Omental fat pad (tissue), 4 donors: ENCODE measurements at places on chromosomes 12 and 14.
A peak's percentile ranks its signal among the peaks of the same experiment; 100 is the strongest.

- DNase-seq: no peak
Observed at GRCh38 chr12:17076028-17076744, 470.2 kb upstream of the LMO3 start.

DNA sequence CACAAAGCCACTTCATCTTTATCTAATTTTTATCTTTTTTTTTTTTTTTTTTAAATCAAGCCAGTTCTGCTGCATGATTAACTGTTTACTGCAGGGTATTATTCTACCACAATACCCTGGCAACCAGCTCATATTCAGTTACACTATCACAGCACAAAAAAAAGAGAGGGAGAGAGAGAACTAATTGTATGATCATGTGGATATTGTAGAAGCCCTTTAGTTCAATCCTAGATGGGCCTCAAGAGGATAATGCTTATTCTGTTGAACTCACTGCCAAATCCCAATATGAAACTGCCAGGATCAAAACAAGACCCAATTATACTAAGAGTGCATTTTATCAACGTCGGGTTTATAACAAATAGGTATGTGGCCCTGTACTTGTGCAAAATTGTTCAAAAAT, 51.5 kb downstream of the MED13L start:
- DNase-seq: no peak

- DNase-seq: no peak
Observed at GRCh38 chr12:132634411-132634990, 15.9 kb downstream of the P2RX2 start.

DNA sequence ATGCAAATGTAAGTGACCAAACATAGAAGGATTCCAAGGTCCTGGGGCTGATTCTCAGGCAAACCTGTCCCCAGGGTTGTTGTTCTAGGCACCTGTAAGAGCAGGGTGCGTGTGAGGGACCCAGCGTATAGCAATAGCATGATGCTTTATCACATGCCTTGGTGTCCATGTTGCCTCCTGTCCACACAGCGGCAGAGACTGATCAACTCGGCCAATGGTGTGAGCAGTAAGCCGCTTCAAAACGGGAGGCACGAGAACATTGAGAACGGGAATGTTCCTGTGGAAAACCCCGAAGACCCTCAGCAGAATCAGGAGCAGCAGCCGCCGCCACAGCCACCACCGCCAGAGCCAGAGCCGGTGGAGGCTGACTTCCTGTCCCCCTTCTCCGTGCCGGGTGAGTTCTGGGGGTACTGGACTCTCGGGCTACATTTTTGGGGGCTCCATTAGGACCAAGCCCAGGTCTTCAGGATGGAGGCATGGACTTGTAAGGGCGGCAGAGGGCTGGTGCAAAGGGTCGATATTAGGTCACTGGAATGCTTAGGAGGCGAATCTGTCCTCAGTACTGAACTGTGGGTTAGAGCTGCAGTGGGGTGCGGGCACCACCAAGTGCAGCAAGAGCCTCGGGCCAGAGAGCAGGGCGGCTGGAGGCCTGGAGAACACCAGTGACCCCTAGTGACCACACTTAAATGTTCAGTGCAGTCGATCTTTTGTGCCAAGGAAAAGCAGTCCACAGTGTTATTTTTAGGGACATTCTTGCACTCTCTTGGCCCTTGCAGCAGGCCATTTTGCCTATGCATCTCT, 57.2 kb upstream of the RIN3 start:
- DNase-seq: no peak

DNA sequence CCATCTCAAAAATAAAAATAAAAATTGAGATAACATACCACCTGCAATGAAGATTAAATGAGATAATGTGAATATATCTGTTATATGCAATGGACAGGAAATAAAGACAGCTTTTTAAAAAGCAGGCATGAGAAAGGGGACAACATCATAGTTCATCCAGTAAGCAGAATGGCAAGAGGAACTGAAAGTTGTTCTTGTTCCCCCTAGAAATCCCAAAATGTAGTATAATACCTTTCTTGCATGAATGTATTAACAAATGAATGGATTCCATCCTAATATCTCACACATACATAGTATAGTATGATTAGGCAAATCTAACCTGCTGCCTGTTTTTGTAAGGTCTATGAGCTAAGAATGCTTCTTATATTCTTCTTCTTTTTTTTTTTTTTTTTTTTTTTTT, 31.4 kb downstream of the FGD6 start:
- DNase-seq: no peak

DNA sequence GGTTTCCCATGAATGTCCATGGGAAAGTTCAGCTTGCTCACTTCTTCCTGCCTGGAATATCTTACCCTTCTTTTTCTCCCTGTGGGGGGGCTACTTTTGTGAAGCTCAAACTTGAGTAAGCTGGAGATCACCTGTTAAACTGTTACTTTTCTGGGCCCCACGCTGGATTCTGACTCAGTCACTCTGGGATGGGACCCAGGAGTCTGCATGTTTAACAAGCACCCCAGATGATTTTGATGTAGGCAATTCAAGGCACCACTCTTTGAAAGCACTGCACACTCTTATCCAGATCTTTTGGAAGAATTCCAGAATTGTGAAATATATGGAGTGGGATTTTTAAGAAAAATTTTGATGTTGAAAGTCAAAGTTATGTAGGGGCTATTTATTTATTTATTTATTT, 46.3 kb upstream of the IGF1 start:
- no peak for DNase-seq

- no peak for DNase-seq
Observed at GRCh38 chr12:124229520-124229919, 65.4 kb upstream of the RFLNA start.

GRCh38 chr12:123726244-123726643, 14.1 kb downstream of the ATP6V0A2 start:
- DNase-seq: no peak

- peak; percentile 46 for DNase-seq
Observed at GRCh38 chr14:75982266-75983018, 647 bp upstream of the TGFB3 start.

- peak; percentile 80 for DNase-seq
Observed at GRCh38 chr14:33792720-33793368, 158.0 kb downstream of the EGLN3 start.

- no peak for DNase-seq
Observed at GRCh38 chr12:52901715-52902541, 2.9 kb downstream of the KRT8 start.

DNA sequence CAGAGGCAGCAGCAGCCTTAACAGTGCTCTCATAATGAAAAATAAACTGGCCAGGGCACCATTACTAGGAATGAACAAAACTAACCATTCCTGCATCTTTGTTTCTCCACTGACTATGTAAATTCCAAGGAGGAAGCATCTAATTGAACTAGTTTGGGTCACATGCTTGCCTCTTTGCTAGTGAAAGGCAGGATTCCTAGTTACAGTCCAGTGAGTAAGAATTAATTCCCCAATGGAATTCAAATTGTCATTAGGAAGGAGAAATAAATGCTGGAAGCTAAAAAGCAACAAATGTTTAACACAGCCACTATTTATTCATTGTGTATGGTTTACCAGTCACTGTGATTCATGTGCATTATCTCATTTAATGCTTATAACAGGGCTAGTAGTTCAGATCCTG, 316.0 kb downstream of the CCDC91 start:
- no peak for DNase-seq

DNA sequence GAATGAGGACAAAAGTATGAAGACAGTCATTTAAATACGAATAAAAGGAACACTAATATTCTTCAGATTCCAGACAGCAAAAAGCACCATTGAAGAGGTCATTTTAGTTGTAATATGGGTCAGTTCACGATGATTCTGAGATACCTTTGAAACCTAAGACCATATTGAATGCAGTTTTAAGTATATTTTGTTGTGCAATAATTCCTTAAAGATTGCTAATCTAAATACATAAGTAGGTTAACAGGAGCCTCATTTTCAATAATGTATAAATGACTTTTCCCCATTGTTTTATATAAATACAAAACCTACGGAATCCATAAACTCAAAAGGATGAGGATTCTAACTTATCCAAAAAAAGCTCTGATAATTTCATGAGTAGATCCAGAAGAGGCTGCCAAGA, 5.8 kb downstream of the GNS start:
- no peak for DNase-seq

DNA sequence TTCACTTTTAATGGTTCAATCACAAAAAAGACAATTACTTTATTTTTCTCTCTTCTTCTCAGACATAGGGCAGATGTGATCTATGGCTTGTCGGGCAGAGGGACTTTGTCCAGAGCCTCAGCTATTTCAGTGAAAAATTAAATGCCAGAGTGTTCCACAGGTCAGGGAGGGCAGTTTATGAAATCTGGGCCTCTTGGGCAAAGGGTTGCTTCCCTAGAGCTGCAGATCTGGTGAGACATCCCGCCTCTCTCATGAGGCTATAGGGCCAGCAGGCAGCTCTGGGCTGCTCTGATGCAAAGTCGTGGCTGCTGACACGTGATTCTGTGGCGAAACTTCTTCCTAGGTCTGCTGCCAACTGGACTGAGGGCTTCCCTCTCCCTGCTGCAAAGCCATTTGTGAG, 6.0 kb downstream of the CLMN start:
- DNase-seq: peak; percentile 82

GRCh38 chr12:50453872-50454271, 50.9 kb upstream of the DIP2B start:
- no peak for DNase-seq

GRCh38 chr14:104290756-104291122, 152.4 kb downstream of the KIF26A start:
- DNase-seq: no peak

- DNase-seq: no peak
Observed at GRCh38 chr12:89551747-89552146, 25.9 kb upstream of the POC1B start.

GRCh38 chr12:66337381-66338010, 35.2 kb downstream of the HELB start:
- DNase-seq: no peak

DNA sequence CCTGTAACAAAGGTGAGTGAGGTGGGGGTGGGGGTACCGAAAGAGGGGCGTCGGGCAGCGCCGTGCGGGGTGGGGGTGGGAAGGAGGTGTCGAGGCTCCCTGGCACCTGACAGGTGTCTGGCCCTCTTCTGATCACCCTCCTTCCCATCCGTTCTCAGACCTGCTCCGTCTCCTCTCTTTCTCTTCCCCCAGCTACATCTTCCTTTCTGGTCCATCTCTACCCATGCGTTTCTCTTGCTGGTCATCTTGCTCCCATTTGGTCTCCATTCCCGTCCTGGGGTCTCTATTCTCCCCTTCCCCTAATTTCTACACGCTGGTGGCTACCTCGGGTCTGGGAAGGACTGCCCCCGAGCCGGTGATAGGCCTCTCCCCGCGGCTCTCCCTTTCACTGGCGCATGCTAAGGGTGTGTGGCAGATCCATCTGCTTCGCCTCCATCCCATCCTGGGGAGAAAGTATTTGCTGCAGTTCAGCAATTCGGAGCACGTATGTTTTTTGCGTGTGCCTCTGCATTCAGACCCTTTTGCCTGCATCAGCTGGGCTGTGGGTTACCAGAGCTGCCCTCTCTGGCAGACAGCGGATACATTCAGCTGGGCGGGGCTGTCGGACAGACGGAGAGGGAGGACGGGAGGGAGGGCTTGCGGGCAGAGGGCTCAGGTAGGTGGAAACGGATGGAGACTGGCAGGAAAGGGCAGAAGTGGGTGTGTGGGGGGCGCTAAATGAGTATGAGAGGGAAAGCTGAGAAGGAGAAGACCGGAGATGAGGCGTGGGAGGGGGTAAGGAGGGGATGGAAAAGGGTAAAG, 730 bp downstream of the CLSTN3 start:
- no peak for DNase-seq

- peak; percentile 60 for DNase-seq
Observed at GRCh38 chr12:76031414-76032042, at the start of gene PHLDA1. PHLDA1 (minus strand) TSS chr12:76031776.
